ENCODE measurements at places on chromosomes 4 and X. TPM values are rescaled to one million over a fixed set of nuclear protein-coding genes. Genes with fewer than 3 reads are reported as not detected.

Gene EVC
- polyA plus RNA-seq = 2.7 TPM

Gene ADH1A
- polyA plus RNA-seq = not detected

Gene TADA2B
- polyA plus RNA-seq = 14.1 TPM

Gene ERVMER34-1
- polyA plus RNA-seq = 0.10 TPM

Gene PCDH10
- 9.5 TPM for polyA plus RNA-seq

Gene TLR1
- 0.29 TPM for polyA plus RNA-seq

Gene TMEM154
- polyA plus RNA-seq = 2.9 TPM

Gene DIAPH2
- 0.88 TPM for polyA plus RNA-seq

Gene SPANXB1
- not detected for polyA plus RNA-seq
